Pancreas (tissue), 10 donors: ENCODE measurements at places on chromosomes 5 and 9. TPM values are rescaled to one million over a fixed set of nuclear protein-coding genes. Genes with fewer than 3 reads are reported as not detected.

DNA sequence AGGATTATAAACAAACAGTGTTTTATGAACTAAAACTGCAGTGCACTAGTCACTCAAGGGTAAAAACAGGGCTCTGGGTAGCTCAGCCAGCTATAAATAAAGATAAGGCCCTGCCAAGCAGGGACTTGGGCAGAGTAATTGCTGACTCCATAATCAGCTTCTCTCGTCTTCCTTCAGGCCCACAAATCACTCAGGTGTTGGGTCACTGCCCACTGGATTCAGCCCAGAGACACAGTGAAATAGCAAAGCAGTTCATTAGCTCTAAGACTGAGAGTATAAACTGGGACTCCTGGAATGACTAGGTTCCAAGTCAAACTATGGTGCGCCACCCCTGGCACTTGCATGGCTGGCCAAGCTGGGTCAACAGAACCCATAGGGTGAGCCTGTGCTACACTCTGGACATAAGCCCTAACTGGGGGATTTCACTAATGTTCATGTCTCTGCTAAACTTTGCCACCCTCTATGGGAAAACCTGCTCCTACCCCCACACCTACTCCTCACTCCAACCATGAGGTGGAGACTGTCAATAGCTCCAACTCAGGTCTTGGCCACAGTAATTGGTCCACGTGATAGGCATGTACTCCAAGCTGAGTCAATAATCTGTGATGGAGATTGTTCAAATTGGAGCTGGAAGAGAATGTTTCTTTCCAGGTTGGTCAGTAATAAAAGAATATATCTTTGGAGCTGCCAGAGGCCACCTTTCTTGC is 158.5 kb downstream of the SLIT3 start:
- peak; percentile 77 for DNase-seq

GRCh38 chr5:124825983-124826337 is 79.5 kb upstream of the ZNF608 start:
- DNase-seq: no peak

- no peak for DNase-seq
Measured at GRCh38 chr9:131577005-131578000, 32.0 kb downstream of the PRRT1B start.

DNA sequence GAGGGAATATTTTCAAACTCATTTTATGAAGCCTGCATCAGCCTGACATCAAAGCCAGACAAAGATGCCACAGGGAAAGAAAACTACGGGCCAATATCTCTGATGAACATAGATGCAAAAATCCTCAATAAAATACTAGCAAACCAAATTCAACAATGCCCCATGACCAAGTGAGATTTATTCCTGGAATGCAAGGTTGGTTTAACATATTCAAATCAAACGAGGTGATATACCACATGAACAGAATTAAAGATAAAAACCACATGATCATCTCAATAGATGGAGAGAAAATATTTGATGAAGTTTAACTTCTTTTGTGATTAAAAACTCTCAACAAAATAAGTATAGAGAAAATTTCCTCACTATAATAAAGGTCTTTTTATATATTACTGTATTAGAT is 792.0 kb upstream of the ZNF608 start:
- no peak for DNase-seq

DNA sequence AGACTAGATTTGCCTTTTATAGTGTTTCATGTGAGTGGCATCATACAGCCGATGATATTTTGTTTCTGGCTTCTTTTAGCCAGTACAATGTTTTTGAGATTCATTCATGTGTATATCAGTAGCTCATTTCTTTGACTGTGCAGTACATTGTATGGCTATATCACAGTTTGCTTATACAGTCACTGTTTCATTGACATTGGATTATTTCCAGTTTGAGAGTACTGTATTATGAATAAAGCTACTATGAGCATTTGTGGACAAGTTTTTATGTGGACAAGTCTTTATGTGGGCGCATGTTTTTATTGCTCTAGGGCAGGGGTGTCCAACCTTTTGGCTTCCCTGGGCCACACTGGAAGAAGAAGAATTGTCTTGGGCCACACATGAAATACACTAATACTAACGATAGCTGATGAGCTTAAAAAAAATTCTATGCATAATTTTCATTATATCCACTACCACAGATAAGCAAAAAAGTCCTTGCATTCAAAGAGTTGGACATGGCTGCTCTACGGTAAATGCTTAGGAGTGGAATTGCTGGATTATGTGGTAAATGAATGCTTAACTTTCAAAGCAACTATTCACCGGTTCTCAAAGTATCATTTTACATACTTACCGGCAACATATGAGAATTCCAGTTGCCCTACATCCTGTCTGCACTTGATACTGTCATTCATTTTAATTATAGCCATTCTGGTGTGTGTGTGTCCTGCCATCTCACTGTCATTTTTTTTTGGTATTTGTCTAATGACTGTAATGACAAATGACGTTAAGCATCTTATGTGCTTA is 177.8 kb downstream of the RGS3 start:
- no peak for DNase-seq

DNA sequence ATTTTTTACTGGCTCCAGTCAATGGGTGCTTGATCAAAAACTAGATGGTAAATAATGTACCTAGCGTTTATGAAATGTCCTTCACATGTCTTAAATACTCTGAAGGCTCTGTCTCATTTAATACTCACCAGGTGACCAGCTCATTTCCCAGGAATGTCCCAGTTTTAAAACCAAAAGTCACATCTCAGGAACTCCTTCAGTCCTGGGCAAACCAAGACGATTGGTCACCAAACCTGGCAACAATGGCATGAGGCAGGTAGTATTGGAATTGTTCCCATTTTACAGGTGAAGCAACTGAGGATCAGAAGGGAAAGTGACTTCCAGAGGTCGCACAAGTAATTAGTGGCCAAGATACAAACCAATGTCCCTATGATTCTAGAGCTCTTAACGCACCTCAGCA is 27.7 kb downstream of the SMIM23 start:
- DNase-seq: no peak

DNA sequence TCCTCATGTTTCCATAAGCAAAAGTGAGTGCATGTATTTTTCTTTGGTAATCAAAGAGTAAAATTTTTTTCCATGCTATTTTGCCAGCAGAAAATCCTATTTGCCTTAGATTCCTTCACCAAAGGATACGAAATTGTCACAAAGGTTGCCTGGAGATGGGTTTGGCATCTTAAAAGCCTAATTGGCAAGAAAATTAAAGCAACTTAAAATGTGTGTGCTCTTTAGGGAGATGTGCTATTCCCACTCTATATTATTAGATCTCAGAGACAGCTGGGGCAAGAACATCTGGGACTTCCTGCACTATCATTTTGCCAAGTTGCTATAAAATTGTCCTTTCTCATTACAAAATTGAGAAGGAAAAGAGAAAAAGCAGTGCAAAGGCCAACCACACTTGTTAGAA is 146.1 kb downstream of the PLCXD3 start:
- DNase-seq: no peak

DNA sequence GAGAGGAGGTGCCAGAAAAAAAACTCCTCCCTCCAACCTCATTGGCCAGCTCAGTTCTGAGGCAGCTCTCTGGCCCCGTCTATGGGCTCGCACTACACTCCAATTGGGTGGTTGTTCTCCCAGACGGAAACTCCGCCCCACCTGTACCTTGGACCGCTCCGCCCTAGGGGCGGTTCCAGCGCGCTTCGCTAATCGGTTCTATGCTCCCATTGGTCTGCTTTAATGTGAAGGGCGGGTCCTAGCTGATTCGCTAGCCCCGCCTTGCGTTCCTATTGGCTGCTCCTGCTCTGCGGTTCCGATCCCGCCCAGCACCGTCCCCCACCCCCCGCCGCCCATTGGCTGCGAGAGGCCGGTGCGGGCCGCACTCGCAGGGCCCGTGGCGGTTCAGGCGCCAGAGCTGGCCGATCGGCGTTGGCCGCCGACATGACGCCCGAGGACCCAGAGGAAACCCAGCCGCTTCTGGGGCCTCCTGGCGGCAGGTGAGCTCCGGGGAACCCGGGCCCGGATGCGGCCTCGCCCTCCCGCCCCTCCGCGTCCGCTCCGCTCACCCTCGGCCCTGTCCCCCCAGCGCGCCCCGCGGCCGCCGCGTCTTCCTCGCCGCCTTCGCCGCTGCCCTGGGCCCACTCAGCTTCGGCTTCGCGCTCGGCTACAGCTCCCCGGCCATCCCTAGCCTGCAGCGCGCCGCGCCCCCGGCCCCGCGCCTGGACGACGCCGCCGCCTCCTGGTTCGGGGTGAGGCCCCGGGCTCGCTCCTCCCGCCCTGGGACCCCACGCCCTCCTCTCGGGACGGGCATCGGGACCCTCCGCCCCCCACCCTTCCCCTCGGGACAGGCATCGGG is at the start of gene SLC2A8:
SLC2A8 (plus strand) TSS at position 362 of the 838 bp plus-strand sequence; CDS start at position 424, 62 bp downstream.
- DNase-seq: peak; percentile 99

- DNase-seq: no peak
Measured at GRCh38 chr5:53950621-53951020, 359.8 kb downstream of the ARL15 start.

GRCh38 chr5:179700401-179700918 is 1.7 kb downstream of the CANX start:
- DNase-seq: no peak

Gene SLC6A7
- not detected for total RNA-seq

Gene LHX2
- not detected for total RNA-seq

Gene AQP3
- total RNA-seq: 18.3 TPM

Gene FAXDC2
- total RNA-seq: 11.8 TPM

Gene OR1Q1
- not detected for total RNA-seq
